Naive thymus-derived CD4-positive, alpha-beta T cell (primary cell): ENCODE measurements at places on chromosomes 4 and X. TPM values are rescaled to one million over a fixed set of nuclear protein-coding genes. Genes with fewer than 3 reads are reported as not detected.

The SPOCK3 gene
- polyA plus RNA-seq, result not detected

The IL2RG gene
- polyA plus RNA-seq, result 1,015 TPM

The TCEAL6 gene
- not detected for polyA plus RNA-seq

The SETD7 gene
- 1.0 TPM for polyA plus RNA-seq

DNA sequence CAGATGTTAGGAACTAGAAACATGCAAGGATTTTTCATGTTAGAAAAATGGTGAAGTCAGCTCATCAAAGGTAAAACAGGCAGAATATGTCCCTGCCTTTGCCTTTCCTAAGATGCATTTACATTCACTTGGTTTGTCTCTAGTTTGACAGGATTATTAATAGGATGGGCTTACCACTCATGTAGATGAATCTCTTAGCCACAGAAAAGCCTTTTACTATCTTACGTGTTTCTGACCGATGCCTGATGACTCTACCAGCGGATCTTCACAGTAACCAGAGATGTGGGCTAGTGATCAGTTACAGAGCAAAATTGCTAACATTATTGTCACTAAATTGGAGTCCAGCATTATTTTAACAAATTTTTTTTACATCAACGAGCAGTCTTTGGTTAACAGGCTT lies 187.6 kb downstream of the MAML3 start:
- H3K36me3 ChIP-seq, result no peaks in the 10 kb centered on the region
- no peak overlapping the region for H3K4me3 ChIP-seq
- H3K27me3 ChIP-seq, result no peaks in the 10 kb centered on the region
- no peak for DNase-seq
- H3K4me1 ChIP-seq, result no peaks in the 10 kb centered on the region

DNA sequence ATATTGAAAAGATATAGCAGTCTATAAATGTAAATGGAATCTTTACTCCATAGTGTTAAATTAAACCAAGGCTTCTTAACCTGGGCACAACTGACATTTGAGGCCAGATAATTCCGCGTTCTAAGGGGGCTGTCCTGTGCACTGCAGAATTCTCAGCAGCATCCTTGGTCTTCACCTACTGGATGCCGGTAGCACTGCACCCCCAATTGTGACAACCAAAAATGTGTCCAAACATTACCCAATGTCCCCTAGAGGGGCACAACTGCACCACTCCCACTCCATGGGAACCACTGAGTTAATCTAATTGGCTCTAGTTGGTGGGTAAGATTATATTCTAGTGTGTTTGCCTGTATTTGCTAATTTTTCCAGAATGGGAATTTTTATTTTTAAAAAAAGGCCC lies 16.6 kb downstream of the AP1S2 start:
- H3K27me3 ChIP-seq, result no peaks in the 10 kb centered on the region
- no peaks in the 10 kb centered on the region for H3K4me1 ChIP-seq
- H3K36me3 ChIP-seq, result no peaks in the 10 kb centered on the region
- no peak overlapping the region for H3K27ac ChIP-seq

GRCh38 chrX:34768290-34768689 lies 111.2 kb upstream of the TMEM47 start:
- H3K4me1 ChIP-seq, result no peaks in the 10 kb centered on the region
- H3K36me3 ChIP-seq, result no peaks in the 10 kb centered on the region
- H3K27me3 ChIP-seq, result no peaks in the 10 kb centered on the region
- no peak overlapping the region for H3K4me3 ChIP-seq
- no peak for DNase-seq
- no peak overlapping the region for H3K27ac ChIP-seq

- no peaks in the 10 kb centered on the region for H3K4me1 ChIP-seq
- no peaks in the 10 kb centered on the region for H3K27me3 ChIP-seq
- no peaks in the 10 kb centered on the region for H3K36me3 ChIP-seq
- no peak overlapping the region for H3K4me3 ChIP-seq
- no peak overlapping the region for H3K27ac ChIP-seq
Measured at GRCh38 chrX:49910344-49910743, 12.1 kb upstream of the CLCN5 start.

The GIMD1 gene
- polyA plus RNA-seq, result not detected

DNA sequence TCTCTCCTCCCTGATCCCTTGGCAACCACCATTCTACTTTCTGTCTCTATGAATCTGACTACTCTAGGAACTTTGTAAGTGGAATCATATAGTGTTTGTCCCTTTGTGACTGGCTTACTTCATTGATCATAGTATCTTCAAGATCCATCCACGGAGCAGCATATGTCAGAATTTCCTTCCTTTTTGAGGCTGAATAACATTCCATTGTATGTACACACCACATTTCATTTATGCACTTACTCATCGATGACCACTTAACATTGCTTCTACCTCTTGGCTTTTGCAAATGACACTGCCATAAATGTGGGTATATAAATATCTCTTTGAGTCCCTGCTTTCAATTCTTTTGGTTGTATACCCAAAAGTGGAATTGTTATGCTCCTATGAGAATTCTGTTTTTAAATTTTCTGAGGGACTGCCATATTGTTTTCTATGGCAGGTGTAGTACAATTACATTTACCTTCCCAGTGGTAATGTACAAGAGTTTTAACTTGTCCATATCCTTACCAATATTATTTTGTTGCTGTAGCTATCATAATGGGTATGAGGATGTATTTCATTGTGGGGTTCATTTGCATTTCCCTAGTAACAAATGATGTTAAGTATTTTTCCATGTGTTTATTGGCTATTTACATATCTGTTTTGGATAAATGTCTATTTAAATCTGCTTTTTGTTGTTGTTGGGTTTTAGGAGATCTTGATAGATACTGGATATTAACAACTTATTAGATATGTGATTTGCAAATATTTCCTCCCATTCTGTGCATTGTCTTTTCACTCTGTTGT lies 466.1 kb downstream of the C4orf33 start:
- H3K27ac ChIP-seq, result no peak overlapping the region
- no peak overlapping the region for H3K4me3 ChIP-seq

- no peak for DNase-seq
- H3K4me3 ChIP-seq, result no peak overlapping the region
- no peaks in the 10 kb centered on the region for H3K27me3 ChIP-seq
- H3K36me3 ChIP-seq, result no peaks in the 10 kb centered on the region
Measured at GRCh38 chr4:183205193-183205592, 106.1 kb downstream of the WWC2 start.

- DNase-seq, result peak; percentile 66
- peaks cover 16% of the 10 kb centered on the region for H3K4me1 ChIP-seq
- H3K36me3 ChIP-seq, result no peaks in the 10 kb centered on the region
- no peak overlapping the region for H3K27ac ChIP-seq
- no peaks in the 10 kb centered on the region for H3K27me3 ChIP-seq
Measured at GRCh38 chrX:20252381-20253231, 14.1 kb downstream of the RPS6KA3 start.

DNA sequence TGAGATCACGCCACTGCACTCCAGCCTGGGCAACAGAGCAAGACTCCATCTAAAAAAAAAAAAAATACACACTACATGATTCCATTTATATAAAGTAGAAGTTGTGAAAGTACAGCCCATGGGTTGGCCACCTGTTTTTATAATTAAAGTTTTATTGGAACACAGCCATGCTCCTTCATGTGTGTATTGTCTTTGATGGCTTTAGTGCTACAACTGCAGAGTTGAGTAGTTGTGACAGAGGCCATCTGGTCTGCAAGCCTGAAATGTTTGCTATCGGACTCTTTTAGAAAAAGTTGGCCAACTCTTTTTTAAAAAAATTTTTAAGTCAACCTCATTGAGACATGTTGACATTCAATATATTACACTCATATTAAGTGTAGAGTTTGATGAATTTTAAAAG lies 41.2 kb upstream of the DUSP21 start:
- no peak overlapping the region for H3K4me3 ChIP-seq
- DNase-seq, result no peak
- no peaks in the 10 kb centered on the region for H3K27me3 ChIP-seq

The FAAH2 gene
- polyA plus RNA-seq, result 16.7 TPM

The YY2 gene
- 0.79 TPM for polyA plus RNA-seq

The ADH1C gene
- not detected for polyA plus RNA-seq

DNA sequence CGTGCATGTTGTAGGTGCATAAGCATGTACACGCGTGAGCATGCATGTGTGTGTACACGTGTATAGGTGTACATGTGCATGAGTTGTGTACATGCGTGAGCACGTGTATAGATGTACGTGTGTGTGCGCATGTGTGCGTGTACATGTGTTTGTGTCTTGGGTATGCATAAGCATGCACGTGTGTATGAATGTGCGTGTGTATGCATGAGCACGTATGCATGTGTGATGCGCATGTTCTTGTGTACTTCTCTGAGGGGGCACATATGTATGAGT lies 9.0 kb downstream of the NAT8L start:
- H3K4me1 ChIP-seq, result no peaks in the 10 kb centered on the region
- H3K36me3 ChIP-seq, result no peaks in the 10 kb centered on the region
- no peaks in the 10 kb centered on the region for H3K27me3 ChIP-seq
- DNase-seq, result no peak

DNA sequence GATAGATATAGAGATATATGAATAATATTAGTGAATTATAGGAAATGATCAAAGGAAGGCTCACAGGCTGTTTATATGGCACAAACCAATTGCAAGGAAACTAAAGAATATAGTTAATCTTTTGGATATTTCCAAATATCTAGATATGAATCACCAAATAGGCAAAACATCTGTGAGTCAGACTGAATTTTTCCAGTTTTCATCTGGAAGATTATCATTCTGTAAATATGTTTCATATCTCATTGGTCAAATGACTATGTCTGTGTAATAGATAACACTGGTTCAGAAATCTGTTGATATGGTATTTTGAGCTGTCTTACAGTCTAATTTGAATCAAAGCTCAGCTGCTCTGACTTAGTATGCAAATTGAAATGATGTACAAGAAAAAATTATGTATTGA lies 303.6 kb downstream of the FAM133A start:
- H3K27ac ChIP-seq, result no peak overlapping the region
- H3K4me1 ChIP-seq, result no peaks in the 10 kb centered on the region
- no peak overlapping the region for H3K4me3 ChIP-seq
- H3K36me3 ChIP-seq, result no peaks in the 10 kb centered on the region
- DNase-seq, result no peak
- H3K27me3 ChIP-seq, result no peaks in the 10 kb centered on the region

DNA sequence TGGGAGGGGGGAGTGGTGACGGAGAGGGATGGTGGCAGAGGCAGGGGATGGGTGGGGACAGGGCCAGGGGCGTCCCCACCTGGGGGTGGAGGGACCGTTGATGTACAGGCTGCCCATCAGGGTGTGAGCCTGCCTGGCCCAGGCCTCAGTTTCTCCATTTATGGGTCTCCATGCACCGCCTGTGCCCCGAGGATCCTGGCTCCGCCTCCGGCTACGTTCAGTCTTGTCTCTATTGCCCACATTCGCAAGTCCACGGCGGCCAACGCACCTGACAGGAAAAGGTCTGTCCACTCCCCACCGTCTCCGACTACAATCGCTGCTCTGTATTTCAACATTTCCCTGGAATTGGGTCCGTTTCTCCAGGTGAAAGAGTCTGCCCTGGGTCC lies 96.3 kb upstream of the NKX1-1 start:
- H3K4me1 ChIP-seq, result no peaks in the 10 kb centered on the region
- H3K27ac ChIP-seq, result no peak overlapping the region
- H3K27me3 ChIP-seq, result no peaks in the 10 kb centered on the region
- no peaks in the 10 kb centered on the region for H3K36me3 ChIP-seq
- no peak for DNase-seq

DNA sequence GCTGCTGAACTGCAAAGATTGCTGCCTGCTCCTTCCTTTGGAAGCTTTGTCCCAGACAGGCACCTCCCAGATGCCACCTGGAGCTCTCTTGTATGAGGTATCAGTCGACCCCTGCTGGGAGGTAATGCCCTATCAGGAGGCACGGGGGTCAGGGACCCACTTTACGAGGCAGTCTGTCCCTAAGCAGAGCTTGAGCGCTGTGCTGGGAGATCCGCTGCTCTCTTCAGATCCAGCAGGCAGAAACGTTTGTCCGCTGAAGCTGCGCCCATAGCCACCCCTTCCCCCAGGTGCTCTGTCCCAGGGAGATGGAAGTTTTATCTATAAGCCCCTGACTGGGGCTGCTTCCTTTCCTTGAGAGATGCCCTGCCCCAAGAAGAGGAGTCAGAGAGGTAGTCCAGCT lies 197.5 kb downstream of the NAF1 start:
- no peaks in the 10 kb centered on the region for H3K36me3 ChIP-seq
- H3K4me1 ChIP-seq, result no peaks in the 10 kb centered on the region
- H3K27me3 ChIP-seq, result no peaks in the 10 kb centered on the region
- no peak overlapping the region for H3K27ac ChIP-seq
- DNase-seq, result no peak

The NSUN7 gene
- polyA plus RNA-seq, result not detected

DNA sequence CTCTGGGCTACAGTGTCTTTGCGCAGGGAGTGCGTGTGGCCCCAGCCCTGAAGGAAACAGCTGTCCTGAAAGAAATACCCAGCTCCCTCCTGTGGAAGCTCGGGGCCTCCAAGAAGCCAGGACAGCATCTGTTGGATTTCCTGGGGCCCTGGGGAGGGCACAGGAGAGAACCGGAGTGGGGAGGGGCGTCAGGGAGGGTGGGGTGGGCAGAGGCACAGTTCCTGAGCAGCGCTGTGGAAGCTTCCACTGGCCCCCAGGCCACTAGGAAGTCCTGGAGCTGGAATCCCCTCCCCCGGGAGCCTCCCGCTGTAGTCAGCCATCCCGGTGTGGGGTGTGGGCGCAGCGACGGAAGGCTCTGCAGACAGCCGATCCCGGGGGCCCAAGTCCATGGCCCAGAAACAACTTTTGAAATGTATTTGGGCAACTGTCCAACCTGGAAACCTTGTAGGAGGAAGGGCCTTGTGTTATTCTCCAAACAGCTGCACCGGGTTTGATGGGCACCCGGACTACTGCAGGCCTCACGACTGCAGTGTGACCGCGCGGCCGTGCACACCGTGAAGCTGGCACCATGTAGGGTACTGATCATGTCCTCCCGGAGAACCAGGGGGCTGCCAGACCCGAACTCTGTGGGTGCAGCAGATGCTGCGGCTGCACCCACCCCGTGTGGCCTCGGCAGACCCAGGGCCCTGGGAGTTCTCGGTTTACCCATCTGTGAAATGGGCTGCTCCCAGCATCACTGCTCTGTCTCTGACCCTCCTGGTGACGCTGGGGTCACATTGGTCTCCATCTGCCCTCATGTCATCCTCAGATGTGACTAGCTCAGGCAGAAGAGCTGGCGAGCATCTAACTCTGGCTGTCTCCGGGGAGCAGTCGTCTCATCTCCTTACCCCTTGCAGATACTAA lies 68.5 kb upstream of the HMX1 start:
- no peak overlapping the region for H3K27ac ChIP-seq
- H3K4me3 ChIP-seq, result no peak overlapping the region
- DNase-seq, result no peak
- no peaks in the 10 kb centered on the region for H3K36me3 ChIP-seq
- H3K4me1 ChIP-seq, result no peaks in the 10 kb centered on the region

The UNC5C gene
- not detected for polyA plus RNA-seq

The PFKFB1 gene
- 0.26 TPM for polyA plus RNA-seq

- no peaks in the 10 kb centered on the region for H3K4me1 ChIP-seq
- no peak overlapping the region for H3K4me3 ChIP-seq
- H3K36me3 ChIP-seq, result no peaks in the 10 kb centered on the region
- DNase-seq, result no peak
- H3K27ac ChIP-seq, result no peak overlapping the region
- no peaks in the 10 kb centered on the region for H3K27me3 ChIP-seq
Measured at GRCh38 chrX:71870208-71871098, 40.2 kb upstream of the NHSL2 start.
